GDM1 (cell line): ENCODE measurements at places on chromosomes 4 and X.

DNA sequence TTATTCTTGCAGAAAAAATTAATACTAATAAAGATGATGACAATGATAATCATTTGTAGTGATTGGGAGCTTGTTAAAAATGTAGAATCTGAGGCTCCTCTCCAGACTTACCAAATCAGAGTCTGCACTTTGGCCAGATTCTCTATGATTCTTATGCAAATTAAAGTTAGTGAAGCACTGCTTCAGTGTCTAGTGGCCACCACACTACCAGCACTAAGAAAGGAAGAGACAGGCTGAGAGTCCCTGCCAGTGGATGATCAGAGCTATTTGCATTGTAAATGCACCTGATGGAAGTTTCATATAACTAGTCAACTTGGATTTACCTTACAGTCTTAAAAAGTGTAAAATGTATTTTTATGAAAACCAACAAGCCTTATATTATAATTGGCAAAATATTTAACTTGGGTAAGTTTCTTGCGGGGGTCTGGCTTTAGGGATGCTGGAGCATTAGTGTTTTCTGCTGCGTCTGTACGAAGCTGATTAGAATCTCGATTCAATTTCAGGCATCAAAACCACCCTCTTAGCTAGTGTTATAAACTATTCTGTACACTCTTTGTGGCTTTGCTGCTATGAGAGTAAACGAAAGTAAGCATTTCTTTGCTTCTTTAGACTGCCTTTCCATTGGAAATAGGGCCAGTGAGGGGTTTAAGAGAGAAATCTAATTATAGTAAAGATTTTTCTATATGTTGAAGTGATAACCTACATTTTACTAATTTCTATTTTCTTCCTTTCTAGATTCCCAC is 114.1 kb downstream of the TLL1 start:
- no peak for DNase-seq

- DNase-seq, result no peak
These were observed 9.1 kb downstream of the LONRF3 start for GRCh38 chrX:118983513-118983912.

DNA sequence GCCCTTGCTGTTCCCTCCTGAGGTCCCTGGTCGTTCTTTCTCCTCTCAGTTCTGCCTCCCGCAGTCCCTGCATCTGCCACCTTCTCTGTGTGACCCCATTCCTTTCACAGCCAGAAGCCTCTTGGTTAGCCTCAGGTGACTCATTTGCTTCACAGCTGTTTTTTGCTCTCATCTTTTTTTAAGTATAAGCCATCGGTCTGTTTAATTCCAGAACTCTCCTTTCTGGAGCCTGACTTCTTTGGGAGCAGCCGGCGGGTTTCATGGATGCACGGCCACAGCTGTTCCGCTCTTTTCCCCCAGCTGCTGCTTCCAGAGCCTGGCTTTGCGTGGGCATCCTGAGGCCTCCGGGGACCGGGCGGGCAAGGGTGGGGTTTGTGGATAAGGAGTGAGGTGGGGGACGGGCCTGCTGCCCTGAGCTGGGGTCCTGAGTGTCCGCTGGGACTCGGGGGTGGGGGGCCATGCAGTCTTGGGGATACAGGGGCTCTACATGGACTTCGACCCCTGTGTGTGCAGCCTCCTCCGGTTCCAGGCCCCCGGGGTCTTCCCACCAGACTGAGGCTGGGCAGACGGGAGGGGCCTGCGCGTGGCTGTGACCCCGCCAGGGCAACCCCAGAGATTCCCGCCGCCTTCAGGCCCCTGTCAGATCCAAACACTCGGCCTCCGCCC is 46.7 kb downstream of the PCGF3 start:
- no peak for DNase-seq

GRCh38 chrX:36445566-36445965 is 526.0 kb downstream of the CFAP47 start:
- no peak for DNase-seq

GRCh38 chr4:20490734-20491133 is 209.5 kb upstream of the PACRGL start:
- no peak for DNase-seq

DNA sequence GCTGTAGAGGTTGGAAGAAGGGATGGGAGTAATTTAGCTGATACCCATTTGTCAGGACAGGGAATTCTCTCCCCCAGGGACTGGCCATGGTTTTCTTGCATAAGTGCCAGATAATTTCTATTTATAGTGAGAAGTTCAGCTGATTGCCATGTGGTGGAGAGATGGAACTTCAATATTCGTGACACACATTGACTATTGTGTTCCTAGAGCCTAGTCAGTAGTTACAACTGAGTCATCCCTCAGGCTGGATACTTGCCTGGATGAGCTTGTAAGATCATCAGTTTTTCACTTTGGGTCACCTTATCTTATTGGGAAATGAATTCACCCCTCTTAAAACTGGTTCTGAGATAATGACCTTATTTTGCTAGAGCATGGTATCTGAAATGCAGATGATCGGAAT is 32.2 kb downstream of the CFAP299 start:
- no peak for DNase-seq

- peak; percentile 13 for DNase-seq
These were observed 63.2 kb downstream of the CD40LG start for GRCh38 chrX:136711147-136711546.

DNA sequence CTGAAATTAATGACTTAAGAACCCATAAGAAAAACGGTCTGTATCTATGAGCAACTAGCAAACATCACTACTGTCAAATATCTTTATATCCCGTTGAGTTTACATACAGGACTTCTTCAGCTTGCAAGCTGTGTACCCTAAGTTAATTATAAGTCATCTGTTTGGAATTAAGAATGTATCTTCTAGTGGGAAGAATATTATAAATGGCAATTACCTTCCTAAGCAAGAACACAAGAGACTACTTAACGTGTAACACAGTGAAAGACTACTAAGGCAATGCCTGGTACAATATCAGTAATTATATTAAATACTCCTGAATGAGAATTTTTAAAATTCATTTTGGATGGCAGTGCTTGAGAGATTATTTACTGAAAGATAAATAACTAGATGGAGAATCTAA is 58.5 kb downstream of the ADGRA3 start:
- DNase-seq, result no peak

DNA sequence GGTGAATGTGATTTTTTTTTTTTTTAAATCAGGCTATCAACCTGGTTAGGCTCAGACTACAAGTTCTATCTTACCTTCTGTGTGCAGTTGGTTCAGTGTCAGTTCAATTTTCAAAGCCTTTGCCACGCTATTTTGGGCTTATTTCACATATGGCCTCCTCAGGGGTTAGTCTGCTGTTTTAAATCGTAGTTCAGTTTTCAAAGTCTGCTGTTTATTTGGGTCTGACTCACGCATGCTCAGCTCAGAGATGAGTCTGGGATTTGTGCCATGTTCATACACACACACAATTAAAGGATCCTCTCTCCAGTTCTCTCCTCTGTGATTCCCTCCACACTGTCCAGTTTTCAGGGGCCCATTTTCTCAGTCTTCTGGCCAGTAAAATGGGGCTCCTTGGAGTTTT is 32.3 kb upstream of the ZFX start:
- DNase-seq, result no peak

- no peak for DNase-seq
These were observed 32.1 kb upstream of the MTNR1A start for GRCh38 chr4:186587416-186588018.

- DNase-seq, result no peak
These were observed 199.1 kb downstream of the SPATA18 start for GRCh38 chr4:52250154-52250553.

DNA sequence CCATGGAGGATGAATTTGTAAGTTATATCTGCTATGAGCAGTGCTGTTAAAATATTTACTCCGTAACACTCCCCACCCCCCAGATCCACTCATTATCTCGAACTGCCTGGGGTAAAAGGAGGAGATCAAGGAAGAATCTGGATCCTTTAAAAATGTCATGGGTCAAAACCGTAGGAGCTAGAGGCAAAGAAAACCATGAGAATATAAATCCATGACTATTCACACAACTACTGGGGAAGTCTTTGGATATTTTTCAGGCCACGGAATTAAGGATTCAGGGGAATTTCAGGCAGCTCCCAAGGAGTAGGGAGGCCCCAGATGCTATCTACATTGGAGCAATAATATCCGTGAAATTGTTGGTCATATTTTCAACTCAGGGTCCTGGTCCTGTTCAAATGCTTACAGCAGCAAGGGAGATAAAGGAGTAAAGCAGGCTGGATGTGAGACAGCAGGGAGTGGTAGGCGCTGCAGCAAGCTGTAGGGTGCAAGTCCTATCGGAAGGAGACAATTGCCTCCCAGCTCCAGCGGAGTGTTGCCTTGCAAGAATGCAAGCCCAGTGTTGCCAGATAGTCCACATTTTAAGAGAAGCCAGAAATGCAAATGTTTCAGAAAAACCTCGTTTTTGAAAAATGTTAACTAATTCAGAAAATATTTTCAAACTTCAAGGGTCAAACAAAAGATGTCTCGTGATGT is 116.2 kb upstream of the KIT start:
- no peak for DNase-seq
